CD4-positive, alpha-beta T cell treated with Interleukin-21 for 1 hour (primary cell): ENCODE measurements at places on chromosomes 3 and 15.

DNA sequence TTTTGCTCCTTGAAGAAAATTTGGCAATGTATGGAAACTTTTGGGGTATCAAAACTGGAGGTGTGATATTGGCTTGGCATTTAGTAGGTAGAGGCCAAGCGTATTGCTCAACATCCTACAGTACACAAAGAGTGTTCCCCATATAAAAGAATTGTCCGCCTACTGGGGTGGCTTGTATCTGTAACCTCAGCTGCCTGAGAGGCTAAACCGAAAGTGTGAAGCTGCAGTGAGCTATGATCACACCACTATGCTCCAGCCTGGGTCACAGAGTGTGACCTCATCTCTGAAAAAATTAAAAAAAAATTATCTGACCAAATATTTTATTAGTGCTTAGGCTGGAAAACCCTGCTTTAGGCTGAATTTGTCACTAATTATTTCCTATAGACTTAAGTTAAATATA is 483.9 kb downstream of the PYDC2 start:
- no peak for DNase-seq

- DNase-seq: no peak
These were observed 84.7 kb downstream of the ETV5 start for GRCh38 chr3:186024210-186024609.

- DNase-seq: peak; percentile 58
These were observed 18.2 kb upstream of the ZBTB20 start for GRCh38 chr3:115165266-115165665.

GRCh38 chr3:197828-198491 is 1.4 kb downstream of the CHL1 start:
- no peak for DNase-seq

GRCh38 chr3:183527428-183528379 is 27.8 kb downstream of the KLHL6 start:
- DNase-seq: no peak

DNA sequence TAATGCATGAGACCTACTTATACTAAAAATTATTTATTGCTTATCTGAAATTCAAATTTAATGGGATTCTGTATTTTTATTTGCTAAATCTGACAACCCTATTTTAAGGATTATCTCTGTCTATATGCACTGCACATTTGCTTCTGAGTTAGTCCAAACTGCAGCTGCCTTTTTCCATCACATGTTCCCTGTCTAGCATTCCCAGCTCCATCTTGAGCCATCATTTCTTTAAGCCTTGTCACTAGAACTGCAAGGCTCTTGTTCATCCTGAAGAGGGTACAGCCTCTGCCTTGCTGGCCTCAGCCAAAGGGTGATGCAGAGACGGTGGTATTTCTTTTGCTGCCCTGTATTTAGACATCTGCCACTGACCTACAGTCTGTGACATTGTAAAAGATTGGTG is 125.8 kb upstream of the STT3B start:
- DNase-seq: no peak

DNA sequence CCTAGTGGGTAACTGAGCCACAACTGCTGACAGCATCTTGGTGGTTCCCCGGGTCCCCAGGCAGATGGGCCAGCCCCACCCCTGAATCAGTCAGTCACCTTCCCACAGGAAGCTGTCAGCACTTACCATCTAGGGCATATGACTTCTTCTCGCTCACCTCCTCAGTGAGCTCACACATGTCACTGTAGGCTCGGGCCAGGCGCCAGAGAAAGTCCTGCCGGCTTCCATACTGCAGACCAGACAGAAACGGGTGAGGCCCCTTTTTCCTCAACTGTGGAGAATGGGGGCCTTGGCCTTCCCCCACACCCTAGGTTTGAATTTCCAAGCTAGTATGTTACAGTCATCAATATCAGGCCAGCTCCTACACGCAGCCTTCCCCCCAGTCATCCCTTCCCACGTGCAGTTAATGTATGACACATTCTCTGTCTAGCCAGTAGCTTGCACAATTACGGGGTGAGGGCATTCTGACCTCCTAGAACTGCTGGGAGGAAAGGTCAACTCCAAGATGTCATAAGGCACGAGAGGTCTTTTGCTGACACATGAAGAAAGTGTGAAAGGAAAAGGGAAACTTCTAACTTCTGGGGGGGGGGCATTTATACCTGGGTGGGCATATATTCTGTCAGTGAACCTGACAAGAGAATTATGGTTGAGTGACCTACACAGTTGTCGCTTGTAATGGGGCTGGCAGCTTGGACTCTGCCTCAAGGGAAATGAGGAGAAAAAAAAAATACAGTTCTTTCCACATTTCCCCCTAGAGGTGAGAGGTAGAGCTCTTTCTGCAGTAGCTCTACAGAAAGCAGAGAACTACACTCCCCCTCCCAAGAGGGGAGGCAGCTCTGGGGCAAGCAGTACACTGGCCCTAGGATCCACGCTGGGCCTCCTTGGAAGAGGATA is 10.9 kb downstream of the RMDN3 start:
- peak; percentile 84 for DNase-seq

GRCh38 chr3:25297667-25298585 is 130.1 kb upstream of the RARB start:
- no peak for DNase-seq

DNA sequence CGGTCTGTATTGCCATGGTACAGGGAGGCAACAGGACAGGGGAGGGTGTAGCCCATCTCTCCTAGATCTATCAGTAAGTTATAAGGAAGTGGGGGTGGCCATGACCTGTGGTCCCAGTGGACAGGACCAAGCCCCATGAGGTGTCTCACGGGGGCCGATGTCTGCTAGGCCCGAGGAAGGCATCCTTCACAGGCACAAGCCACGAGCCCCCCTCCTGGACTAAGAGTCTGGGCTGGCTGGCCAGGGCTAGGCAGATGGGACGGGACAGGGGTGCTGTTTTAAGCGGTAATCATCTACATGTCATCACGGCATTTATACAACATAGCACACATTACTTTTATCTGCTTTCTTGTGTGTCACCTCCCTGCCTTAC is 2.6 kb upstream of the TBC1D2B start:
- DNase-seq: no peak

DNA sequence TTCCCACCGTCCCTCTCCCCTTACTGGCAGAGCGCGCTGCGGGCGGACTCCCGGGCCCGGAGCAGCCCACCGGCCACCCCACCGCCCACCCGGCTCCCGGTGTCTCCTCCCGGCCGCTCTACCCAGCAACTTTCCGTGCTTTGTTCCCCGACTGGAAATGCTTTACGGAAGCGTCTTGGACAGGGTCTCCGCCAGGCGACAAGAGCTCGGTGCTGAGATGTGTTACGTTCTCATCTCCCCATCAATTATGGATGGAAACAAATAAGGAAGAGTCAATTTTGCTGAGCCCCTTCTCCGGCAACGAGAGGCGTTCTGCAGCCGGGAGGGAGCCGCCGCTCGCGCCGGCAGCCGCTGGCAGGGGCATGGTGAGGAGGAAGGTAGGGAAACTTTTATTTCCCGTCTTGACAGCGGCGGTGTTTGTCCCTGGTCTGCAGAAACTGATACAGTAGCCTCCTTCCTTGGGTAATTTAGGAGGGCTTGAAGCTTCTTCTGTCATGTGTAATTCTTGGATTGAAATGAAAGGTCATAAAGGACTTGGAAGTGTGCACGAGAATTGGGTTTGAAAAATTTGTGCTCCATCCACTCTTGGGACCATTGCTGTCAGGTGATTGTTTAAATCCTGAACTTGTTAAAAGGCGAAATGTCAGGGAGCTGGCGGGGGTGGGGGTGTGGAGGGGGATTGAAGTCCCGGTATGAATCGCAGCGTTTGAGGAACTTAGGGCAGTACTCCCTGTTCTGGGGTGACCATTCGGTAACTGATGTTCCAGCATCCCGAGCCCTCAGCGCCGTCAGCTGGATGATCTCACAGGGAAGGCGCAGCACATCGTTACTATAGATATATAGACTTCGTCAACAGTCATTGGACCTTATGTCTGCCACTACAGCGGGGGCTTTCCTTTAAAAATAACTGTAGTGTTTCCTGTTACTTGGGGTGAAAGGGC is 1.5 kb downstream of the SEMA6D start:
- DNase-seq: no peak

GRCh38 chr3:169310184-169310939 is 353.1 kb downstream of the MECOM start:
- no peak for DNase-seq

DNA sequence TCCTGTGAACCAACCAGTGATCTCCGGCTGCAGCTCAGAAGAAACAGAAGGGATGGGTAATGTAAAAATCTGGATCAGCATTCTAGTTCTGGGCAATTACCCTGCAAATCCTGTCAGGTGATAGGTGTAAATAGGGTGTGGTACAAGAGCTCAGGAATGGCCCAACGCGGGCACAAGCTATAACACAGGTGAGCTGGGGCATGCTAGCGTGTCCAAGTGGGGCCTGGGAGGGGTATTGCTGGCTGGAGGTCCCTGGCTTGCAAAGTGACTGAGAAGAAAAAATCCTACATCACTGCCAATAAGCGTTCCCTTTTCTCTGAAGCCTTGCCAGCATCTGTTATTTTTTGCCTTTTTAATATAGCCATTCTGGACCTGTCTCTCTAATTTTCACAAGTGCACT is 9.7 kb upstream of the CHST2 start:
- no peak for DNase-seq

- no peak for DNase-seq
These were observed 3.9 kb downstream of the LRRFIP2 start for GRCh38 chr3:37170513-37170912.

DNA sequence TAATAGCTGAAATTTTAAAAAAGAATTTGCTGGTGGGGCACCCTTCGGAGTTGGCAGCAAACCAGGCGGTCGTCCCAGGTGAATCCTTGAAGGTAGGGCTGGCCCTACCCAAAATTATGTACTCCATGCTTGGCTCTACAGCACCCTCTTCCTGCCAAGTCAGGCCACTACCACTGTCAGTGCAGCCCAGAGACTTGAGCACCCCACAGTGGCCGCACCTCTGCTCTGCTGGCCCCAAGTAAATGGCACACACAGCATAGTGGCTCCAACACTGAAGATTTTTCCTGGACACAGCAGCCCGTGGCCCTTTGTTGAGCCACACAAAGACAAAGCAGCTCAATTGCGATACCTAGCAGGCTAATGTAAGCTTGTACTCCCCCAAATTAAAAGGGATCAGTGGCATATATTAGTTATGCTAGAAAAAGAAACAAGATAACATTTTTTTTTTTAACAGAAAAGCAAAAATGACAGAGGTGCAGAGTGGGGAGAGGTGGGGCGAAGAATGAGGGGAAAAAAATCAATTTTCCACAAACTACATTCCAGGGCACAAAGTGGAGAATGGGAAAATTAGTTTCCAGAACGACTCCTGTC is 250.5 kb downstream of the UACA start:
- peak; percentile 69 for DNase-seq

DNA sequence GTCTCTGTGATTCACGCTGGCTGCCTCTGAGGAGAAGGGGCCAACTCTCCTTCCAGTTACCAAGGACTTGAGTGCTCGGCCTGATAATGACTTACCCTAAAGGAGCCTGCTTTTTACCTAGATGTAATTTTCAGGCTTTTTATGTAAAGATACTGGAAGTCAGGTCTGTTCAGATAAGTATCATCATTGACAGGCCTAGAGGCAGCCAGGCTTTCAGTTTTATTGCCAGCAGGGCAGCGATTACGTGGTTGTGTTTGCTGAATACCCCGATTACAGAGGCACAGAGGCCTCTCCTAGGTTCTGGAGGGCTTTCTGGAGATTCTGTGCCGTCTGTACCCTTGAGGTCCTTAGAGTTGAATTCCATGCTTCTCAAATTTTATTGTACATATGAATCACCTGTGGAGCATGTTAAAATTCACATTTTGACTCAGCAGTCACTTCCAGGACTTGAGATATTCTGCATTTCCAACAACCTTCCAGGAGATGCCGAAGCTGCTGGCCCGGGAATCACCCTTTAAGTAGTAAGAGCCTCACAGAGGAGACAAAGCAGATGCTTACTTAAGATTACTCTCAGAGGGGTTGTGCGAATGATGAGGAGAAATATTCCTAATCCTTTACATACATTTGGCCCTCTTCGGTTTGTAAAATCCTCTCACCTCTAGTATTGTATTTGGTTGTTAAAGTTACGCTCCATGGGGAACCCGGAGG is 160.1 kb upstream of the BHLHE40 start:
- DNase-seq: no peak

- DNase-seq: no peak
These were observed 10.5 kb upstream of the BLM start for GRCh38 chr15:90706394-90707327.
